Fibroblast of the aortic adventitia (primary cell): ENCODE measurements at places on chromosomes 3 and 15. TPM values are rescaled to one million over a fixed set of nuclear protein-coding genes. Genes with fewer than 3 reads are reported as not detected.

Gene SERINC4
- 0.18 TPM in 1 of 2 replicates, not detected in the other for total RNA-seq

Gene FBXW12
- 0.27 TPM in 1 of 2 replicates, not detected in the other for total RNA-seq

Gene CKMT1A
- total RNA-seq: not detected in 2 replicates

Gene TMEM207
- total RNA-seq: not detected in 2 replicates

Gene ADAMTSL3
- total RNA-seq: 1.4 and 2.0 TPM in 2 replicates

Gene CAPN3
- 1.6 and 2.5 TPM in 2 replicates for total RNA-seq

Gene CCK
- 2.3 TPM in 1 of 2 replicates, not detected in the other for total RNA-seq

Gene SEMA7A
- 2.6 and 7.9 TPM in 2 replicates for total RNA-seq

Gene SPATA16
- not detected in 2 replicates for total RNA-seq

Gene CFAP92
- total RNA-seq: 0.49 TPM in 1 of 2 replicates, not detected in the other

Gene SMAD6
- total RNA-seq: 17.4 and 27.2 TPM in 2 replicates

Gene AADACL2
- total RNA-seq: 0.90 TPM in 1 of 2 replicates, not detected in the other

Gene ANKRD63
- total RNA-seq: not detected in 2 replicates

Gene LEKR1
- total RNA-seq: 0.81 and 2.8 TPM in 2 replicates

Gene PRTG
- total RNA-seq: 0.45 and 2.3 TPM in 2 replicates

Gene LRRC31
- total RNA-seq: not detected in 2 replicates

Gene GP5
- total RNA-seq: 0.09 and 0.49 TPM in 2 replicates

Gene SYNM
- 3.4 and 6.2 TPM in 2 replicates for total RNA-seq

Gene PTPRG
- 27.6 and 52.0 TPM in 2 replicates for total RNA-seq

Gene SSUH2
- not detected in 2 replicates for total RNA-seq

Gene GPR87
- 0.18 TPM in 1 of 2 replicates, not detected in the other for total RNA-seq

Gene ITIH1
- total RNA-seq: 1.3 TPM in 1 of 2 replicates, not detected in the other

Gene PDZRN3
- total RNA-seq: 40.5 and 76.8 TPM in 2 replicates

Gene ABTB1
- 8.2 and 19.5 TPM in 2 replicates for total RNA-seq

Gene CNTN6
- total RNA-seq: 1.3 TPM in 1 of 2 replicates, not detected in the other

Gene LMAN1L
- total RNA-seq: not detected in 2 replicates

Gene RETNLB
- not detected in 2 replicates for total RNA-seq
